ENCODE measurements at places on chromosomes 7 and 10. TPM values are rescaled to one million over a fixed set of nuclear protein-coding genes. Genes with fewer than 3 reads are reported as not detected.
A peak's percentile ranks its signal among the peaks of the same experiment; 100 is the strongest.

- DNase-seq, result no peak
Observed at GRCh38 chr7:121337398-121337797, 8.6 kb downstream of the WNT16 start.

DNA sequence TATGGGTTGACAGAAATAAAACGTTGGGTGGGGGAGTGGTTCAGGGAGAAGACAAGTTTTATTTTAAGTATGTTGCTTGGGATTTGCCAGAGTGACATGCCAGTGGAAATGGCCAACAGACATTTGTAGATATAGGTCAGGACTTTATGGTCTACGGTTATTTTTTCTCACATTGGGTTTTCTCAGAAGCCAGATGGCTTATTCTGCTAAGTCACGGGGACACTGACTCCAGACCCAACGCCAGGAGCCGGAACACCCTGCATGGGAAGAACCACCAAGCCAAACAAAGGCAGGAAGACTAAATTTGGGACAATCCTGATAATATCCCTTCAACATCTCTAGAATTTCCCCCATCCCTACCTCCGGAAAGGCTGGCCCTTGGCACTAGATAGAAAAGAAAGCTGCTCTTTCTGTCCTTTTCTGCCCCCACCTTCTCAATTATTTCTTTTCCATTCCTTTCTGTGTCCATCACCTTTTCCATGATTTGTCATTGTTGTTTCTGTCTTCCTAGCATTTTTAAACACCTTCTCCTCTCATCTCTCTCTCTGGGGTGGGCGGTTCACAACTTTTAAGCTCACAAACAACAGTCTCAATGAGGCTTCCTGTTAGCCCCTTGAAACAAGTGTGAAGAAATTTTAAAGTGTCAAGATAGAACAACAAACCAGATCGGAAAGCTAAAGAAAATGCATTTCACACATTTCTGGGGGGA is 44.7 kb downstream of the TBXAS1 start:
- peak; percentile 28 for DNase-seq

- DNase-seq, result no peak
Observed at GRCh38 chr7:151590850-151591771, 71.4 kb upstream of the RHEB start.

GRCh38 chr7:102042016-102042656 is 224.7 kb downstream of the CUX1 start:
- DNase-seq, result no peak

DNA sequence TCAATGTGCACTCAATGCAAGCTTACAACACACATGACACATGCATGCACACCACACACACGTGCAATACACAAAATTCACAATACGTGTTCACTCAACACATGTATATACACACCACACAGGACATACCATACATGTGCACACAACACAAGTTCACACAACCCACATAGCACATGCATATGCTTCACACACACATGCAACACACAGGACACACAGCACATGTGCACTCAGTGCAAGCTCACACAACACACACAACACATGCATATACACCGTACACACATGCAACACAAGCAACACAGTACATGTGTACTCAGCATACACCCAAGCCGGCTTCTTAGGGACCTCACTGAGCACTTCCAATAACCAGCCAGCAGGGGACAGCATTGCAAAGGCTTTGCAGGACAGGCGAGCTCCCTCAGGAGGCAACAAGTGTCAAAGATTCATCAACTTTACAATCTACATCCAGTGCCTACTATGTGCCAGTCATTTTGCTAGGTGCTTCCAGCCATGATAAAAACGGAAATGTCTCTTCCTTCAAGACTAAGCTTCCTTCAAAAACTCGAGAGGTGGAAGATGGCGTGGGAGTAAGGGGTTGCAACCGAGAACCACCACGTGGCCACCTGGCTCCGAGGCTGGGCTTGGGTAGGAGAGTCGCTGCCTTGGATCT is 61.1 kb downstream of the JCAD start:
- peak; percentile 80 for DNase-seq

DNA sequence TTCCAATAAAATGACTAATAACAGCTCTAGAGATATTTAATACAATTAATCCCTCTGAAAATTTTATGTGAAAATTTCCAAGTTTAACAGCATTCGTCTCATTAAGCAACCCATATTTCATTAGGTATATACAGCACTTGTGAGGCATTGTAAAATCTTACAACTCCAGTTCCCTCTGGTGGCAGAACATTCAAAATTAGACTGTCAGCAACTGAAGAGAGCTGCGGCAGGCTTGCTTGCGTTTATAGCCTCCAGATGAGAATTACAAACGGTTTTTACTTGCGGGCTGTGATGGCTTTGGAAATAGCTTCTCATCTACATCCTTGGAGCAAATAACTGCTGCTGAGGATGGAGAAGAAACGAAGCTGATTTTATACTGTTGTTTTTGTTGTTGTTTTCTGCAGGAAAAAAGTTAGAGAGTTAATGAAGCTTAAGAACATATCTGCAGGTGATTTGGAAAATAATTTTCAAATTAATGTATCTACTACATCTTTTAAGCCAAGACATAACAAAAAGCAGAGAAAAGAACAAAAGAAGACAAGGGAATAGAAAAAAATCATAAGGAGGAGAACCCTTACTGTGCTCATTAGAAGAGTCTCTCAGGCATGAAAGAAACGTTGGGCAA is 171.3 kb downstream of the MAGI2 start:
- DNase-seq, result no peak

GRCh38 chr7:2621061-2621828 is 10.5 kb upstream of the TTYH3 start:
- DNase-seq, result peak; percentile 82

GRCh38 chr10:101686133-101686925 is 8.6 kb downstream of the FBXW4 start:
- DNase-seq, result no peak

DNA sequence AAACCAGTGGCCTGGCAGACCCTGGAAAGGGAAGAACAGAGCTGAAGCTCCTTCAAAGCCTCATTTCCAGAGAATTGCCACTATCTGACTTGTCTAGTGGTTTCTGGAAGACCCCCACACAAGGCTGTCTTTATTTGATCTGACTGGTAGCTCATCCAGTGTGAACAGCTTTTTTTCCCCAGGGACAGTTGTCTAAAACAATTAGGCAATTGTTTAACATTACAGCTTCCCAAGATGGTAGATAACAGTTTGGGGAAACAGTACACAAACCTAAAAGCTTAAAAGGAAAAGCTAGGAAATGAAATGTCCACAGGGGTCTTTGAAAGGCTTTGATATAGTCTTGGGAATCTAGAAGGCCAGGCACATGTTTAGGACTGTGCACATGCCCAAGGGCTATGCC is 203.4 kb upstream of the CTBP2 start:
- DNase-seq, result no peak

TMEM225B gene
- total RNA-seq, result 0.18 TPM

LEP gene
- total RNA-seq, result not detected

GRID1 gene
- 0.58 TPM for total RNA-seq

ST8SIA6 gene
- 1.8 TPM for total RNA-seq

KLLN gene
- total RNA-seq, result 0.68 TPM

DOCK4 gene
- 11.8 TPM for total RNA-seq

SLC18A3 gene
- not detected for total RNA-seq

ALOX5 gene
- 4.8 TPM for total RNA-seq

PTF1A gene
- total RNA-seq, result not detected

RBM20 gene
- total RNA-seq, result 0.33 TPM

All from left lobe of liver (tissue), 2 donors.